ENCODE measurements at places on chromosomes 2 and 18.
A peak's percentile ranks its signal among the peaks of the same experiment; 100 is the strongest.

DNA sequence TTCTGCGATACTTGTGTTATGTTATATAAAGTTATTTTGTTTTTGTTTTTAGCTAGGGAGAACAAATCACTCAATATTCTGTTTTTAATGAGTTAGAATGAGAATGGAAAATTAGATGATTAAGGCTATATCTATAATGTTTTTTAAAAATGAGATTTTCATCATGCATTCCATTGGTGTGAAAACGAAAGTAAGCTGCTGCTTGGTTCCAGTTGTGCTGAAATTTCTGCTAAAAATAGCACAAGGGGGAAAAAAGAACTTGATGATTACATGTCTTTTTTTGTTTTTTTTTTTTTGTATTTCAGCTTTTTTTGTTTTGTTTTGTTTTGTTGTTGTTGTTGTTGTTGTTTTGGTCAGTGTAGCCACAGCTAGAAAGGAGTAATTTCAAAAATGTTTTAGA, 242.6 kb upstream of the KCNJ3 start:
- peak; percentile 12 for DNase-seq

DNA sequence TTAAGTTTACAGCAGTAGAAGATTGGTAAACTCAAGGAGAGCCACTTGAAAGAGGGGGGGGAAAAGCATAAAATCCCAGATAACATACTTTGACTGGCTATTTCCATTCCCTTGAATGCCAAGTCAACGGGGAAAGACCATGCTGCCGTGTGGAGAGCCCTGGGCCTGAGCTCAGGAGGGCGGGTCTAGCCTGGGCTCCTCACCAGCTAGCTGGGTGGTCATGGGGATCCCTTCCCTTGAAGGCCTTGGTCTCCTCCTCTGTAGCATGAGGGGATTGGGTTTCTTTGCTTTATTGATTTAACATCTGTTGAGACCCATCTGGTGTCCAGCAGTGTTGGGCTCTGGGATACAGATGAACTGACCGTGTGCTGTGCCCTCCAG, 35.0 kb downstream of the TEX51 start:
- no peak for DNase-seq

GRCh38 chr2:191204433-191204832, 40.8 kb upstream of the MYO1B start:
- DNase-seq = no peak

DNA sequence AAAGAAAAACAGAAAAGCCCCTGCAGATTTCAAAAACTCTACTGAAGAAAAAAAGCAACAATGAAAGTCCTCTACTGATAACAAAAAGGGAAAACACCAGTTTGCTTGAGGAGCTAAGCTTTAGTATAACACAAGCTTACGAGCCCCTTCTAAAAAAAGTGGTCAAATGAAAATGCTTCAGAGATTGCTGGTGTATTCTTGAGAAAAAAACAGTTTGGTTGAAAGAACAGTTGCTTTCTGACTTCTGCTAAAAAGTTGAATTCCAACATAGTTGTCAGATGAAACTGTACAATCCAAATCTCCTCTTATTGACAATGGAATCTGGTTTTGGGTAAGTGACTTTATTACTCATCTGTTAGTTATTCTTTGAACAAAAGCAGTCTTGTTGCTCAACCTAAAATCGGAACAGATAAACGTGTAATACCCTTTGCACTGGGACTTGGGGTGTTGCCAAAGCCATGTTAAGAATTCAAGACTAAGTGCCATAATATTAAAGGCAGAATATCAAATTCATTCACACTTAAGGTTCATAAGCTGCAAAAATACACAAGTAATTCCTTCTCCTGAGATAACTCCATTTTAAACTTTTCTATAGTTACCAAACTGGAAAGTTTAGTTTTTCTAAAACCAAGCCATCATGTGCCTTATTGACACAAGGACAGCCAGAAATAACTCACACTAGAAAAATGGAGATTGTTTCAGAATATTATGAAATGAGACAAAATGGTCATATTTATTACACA, 45.3 kb upstream of the SPAG16 start:
- DNase-seq = peak; percentile 95

GRCh38 chr2:12087671-12088380, 341.4 kb downstream of the LPIN1 start:
- DNase-seq = no peak

GRCh38 chr2:123366239-123366837, 658.7 kb upstream of the CNTNAP5 start:
- DNase-seq = no peak

Measured in fibroblast of skin of right biceps (primary cell).